Stimulated activated CD8-positive, alpha-beta memory T cell treated with anti-CD3 and anti-CD28 coated beads, Interleukin-12 subunit alpha, Interleukin-12 subunit beta, amount 100 ng/mL, for 1 hour (primary cell): ENCODE measurements at places on chromosomes 12 and 14.

DNA sequence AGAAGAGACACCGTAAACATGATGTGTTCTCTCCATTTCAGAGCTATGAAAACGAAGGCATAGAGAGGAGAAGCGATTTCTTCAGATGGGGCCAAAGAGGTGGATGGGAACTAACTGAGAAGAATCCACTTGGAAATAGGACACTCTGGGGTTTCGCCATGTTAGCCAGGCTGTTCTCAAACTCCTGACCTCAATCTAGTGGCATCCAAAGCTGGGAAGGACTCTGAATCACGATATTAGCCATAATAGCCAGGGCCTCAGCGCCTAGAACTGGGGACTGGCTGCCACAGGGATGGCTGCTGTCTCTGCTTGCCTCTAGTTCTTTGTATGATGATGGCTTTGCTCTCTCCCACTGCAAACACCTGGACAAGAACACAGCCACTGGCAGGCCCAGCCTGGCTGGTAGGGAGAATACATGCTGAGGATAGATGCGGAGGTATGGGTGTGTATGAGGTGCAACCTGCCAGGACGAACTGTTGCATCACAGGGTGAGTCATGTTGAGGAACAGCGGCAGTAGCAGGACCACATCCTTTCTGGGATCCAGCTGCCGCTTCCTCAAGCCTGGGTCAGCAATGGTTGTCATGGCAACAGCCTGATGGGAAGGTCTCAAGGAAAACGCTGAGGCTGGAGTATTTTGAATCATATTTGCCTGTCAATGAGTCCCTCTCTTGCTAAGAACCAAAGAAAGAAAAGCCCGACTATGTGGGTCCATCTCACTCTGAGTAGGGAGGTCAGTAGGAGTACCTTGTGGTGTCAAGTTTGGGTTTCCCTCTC, 31.1 kb downstream of the CCDC177 start:
- no peak for DNase-seq

- DNase-seq = no peak
Observed at GRCh38 chr12:112611908-112612307, 179.6 kb upstream of the RPH3A start.

- no peak for DNase-seq
Observed at GRCh38 chr12:64837427-64837826, 13.0 kb downstream of the TBC1D30 start.

DNA sequence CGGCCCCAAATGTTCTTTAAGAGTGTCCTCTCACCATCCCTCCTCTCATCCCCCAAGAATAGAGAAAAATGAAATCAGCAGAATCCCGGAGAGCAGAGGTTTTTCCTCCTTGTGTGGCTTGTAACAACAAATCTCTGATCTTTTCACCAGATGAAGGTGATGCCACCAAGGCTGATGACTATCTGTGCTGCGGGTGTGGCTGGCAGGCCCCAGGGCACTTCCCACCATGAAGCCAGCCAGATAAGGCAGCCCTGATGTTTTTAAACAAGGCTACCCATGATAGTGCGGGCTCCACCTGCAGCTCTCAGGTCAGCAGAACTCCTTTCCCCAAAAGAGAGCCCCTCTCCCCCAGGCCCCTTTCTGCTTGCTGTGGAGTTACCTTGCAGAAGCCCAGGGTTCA, 58.0 kb upstream of the PARP11 start:
- no peak for DNase-seq
